GM20000 (cell line): ENCODE measurements at places on chromosomes 2 and 18.
A peak's percentile ranks its signal among the peaks of the same experiment; 100 is the strongest.

DNA sequence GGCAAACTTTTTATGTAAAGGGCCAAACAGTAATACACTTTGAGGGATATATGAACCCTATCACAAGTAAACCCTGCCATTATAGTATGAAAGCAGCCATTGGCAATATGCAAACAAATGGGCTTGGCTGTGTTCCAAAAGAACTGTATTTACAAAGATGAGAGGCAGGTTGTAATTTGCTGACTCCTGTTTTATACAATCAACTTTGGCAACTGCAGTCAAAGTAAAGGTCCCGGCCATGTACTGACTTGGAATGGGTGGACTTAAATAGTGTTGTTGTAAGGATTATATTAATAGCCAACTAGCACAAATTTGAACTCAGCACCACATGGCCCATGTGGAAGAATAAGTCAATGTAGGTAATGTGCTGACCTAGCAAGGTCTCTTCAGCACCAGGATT lies 223.4 kb downstream of the WDPCP start:
- no peak for DNase-seq

DNA sequence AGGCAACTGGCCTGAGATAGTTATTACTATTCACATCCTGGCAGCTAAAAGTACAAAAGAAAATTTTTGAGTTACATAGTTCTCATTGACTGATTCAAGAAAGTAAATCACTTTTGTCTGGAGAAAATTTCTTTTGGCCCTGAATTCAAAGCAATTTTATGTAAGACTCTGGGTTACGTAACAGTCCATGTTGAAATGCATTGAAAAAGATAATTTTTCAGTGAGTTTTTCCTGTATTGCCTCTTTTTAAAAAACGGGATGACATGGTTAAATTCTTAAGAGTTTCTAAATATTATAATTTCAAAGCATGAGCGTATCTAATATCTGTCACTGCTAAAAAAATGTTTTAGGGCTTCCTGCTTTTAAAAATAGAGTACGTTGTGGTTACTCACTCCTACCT lies 72.7 kb downstream of the ANKRD12 start:
- no peak for DNase-seq

DNA sequence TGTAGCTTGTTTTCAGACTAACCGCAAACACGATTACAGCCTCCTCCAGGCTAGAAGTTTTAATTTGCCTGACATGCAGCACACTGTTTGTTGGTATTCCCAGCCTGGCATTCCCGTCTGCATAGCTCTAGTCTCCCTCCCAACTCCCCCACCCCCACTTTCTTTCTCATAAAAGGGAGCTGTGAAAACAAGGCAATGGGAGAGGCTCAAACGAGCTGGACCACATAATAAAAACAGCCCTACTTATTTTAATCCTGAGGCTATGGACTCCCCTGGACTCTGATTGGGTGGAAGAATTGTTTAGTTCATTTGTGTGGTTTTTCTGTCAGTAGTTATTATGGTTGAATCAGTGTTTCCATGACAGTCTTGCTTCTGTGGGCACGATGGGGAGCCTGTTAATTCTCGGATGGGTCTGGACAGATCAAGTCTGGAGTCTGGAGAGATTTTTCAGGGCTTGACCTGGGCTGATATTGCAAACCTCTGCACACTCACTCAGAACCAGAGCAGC lies 1.2 kb downstream of the STON1 start:
- DNase-seq = no peak

GRCh38 chr18:26956863-26957262 lies 91.4 kb upstream of the AQP4 start:
- no peak for DNase-seq

DNA sequence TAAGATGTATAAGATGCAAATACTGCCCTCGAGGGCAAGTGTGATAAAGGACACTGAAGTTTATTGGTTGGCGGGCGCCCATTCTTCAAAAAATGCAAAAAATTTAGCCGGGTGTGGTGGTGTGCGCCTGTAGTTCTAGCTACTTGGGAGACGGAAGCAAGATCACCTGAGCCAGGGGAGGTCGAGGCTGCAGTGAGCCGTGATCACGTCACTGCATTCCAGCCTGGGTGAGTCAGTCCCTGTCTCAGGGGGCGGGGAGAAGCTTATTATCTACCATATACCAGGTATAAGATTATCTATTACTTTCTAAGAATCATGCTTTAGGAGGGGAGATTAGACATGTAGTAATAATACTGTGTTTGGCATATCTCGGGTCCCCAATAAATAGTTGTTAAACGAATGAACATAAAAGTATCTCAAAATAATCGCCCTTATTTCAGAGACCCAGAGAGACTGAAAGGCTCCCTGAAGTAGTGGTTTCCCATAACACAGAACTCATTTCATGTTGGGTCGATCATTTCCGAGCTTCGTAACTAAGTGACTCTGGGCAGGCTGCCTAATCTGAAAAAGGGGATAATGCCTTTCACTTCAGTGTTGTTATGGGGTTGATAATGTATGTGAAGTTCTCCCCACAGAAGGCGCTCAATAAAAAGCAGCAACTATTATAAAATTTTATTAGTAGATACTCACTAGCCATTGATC lies 1.2 kb upstream of the SELENOI start:
- no peak for DNase-seq

DNA sequence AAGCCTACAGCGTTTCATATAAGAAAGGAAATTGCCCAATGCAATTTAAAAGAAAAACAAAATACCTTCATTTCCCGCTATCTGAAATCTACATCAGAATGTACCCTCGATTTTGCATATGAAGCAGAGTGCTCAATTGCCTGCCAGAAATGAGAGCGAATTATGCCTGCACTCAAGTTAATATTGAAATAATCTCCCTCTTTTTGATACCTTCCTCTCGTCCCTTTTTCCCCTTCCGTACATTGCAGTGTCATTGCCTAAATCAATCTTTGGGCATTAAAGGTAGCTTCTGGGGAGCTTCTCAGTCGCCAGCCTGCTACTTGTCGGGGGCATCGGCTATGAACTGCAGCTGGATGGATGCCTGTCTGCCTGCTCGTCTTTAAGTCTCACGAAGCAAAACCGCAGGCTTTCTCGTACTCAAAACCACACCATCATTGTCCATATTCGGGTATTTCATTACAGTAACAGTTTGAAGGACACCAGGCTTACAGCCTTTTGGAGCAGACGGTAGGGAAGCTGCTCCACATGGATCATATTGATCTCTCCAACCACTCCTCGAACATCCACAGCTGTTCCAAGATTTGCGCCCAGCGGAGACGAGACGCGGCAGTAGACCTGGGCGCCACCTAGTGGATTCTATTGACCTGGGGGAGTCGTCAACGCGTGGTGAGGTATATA lies 64.0 kb upstream of the HNRNPA3 start:
- peak; percentile 59 for DNase-seq

- DNase-seq = no peak
These were observed 111.8 kb downstream of the FSHR start for GRCh38 chr2:49042488-49042887.

- no peak for DNase-seq
These were observed 249.2 kb downstream of the TXNL1 start for GRCh38 chr18:56389190-56389589.

DNA sequence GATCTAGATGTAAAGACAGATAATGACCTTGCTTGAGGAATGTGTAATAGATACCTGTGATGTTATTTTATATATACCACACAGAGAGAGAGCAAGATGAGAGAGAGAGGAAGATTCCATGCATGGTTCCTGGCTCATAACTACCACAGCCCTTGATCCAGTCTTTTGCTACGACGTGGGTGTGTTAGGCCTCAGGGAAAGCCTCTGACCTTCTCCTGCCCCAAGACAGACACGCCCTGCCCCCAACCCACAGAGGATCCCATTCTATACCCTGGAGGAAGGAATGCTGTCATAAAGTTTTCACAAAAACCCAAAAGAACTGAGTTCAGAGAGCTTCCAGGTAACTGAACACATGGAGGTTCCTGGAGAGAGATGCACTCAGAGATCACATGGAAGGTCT lies 193.1 kb downstream of the ZEB2 start:
- no peak for DNase-seq

GRCh38 chr2:164009756-164010337 lies 274.0 kb upstream of the FIGN start:
- DNase-seq = no peak

- DNase-seq = peak; percentile 83
These were observed 38.1 kb upstream of the B4GALT6 start for GRCh38 chr18:31722369-31722957.
